Fibroblast of villous mesenchyme (primary cell): ENCODE measurements at places on chromosomes 4 and X. TPM values are rescaled to one million over a fixed set of nuclear protein-coding genes. Genes with fewer than 3 reads are reported as not detected.

CLCN4 gene
- total RNA-seq, result 1.3 and 2.3 TPM in 2 replicates

XAGE1A gene
- 0.32 TPM in 1 of 2 replicates, not detected in the other for total RNA-seq

TMPRSS11A gene
- not detected in 2 replicates for total RNA-seq

APELA gene
- total RNA-seq, result not detected in 2 replicates

TCEAL6 gene
- total RNA-seq, result not detected in 2 replicates

TAF1 gene
- total RNA-seq, result 27.1 and 37.6 TPM in 2 replicates

TBC1D19 gene
- total RNA-seq, result 39.6 and 41.5 TPM in 2 replicates

ADRA2C gene
- 2.2 and 6.8 TPM in 2 replicates for total RNA-seq

UGT2B15 gene
- not detected in 2 replicates for total RNA-seq

DNA sequence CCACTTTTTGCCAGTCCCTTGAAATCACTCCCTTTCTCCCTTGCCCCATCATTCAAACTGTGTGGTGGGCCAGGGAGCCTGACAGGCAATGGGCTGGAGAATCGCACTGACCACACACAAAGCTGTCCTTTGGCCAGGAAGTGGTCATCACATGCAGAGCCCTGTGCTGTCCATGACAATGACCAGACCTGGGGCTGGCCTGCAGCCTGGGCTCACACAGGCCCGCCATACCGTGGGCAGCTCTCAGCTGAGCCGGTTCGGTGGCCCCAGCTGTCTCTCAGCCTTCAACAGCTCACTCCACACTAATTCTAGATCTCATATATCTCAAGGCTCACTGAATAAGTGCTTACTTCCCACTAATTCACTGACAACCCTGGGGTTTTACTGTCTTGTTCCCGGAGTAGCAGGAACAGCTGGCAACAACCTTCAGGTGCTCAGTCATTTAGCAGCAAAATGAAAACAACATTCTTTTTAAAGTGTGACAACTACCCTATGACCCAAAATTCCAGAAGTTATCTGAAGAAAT, 48.0 kb downstream of the USP46 start:
- no peak for DNase-seq

DNA sequence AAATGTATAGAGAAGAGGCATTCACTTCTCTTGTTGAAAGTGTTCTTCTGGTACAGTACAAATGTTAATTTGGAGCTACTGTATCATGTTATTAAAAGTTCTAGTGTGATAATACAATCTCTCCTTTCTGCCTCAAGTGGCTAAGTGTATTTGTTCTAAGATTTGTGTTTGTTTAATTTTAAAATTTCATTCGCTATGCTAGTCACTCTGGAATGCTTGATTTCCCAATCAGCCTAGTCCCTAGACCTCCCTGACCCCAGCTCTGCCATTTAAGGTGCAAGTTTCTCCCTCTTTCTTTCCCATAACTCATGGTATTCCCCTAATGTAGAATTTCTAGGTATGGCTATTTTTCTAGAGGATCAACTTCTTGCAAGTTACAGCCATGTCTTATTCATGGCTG, 817.4 kb downstream of the STIM2 start:
- no peak for DNase-seq

GRCh38 chrX:139924696-139925095, 8.2 kb downstream of the ATP11C start:
- no peak for DNase-seq

- no peak for DNase-seq
Observed at GRCh38 chr4:83486457-83487129, 1.7 kb upstream of the ABRAXAS1 start.

GRCh38 chr4:177718514-177718913, 276.3 kb upstream of the AGA start:
- no peak for DNase-seq

DNA sequence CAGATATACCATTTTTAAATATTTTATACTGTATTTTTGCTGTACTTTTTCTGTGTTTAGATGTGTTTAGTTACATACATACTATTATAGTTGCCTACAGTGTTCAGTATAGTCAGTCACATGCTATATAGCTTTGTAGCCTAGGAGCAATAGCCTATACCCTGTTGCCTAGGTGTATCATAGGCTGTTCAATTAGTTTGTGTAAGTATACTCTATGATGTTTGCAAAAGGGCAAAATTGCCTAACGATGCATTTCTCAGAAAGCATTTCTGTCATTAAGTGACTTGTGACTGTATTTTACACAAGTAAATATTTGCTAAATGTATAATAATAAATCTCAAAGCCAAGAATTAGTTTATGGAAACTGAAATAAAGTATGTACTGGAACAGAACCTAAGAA, 9.5 kb downstream of the ETFDH start:
- no peak for DNase-seq

DNA sequence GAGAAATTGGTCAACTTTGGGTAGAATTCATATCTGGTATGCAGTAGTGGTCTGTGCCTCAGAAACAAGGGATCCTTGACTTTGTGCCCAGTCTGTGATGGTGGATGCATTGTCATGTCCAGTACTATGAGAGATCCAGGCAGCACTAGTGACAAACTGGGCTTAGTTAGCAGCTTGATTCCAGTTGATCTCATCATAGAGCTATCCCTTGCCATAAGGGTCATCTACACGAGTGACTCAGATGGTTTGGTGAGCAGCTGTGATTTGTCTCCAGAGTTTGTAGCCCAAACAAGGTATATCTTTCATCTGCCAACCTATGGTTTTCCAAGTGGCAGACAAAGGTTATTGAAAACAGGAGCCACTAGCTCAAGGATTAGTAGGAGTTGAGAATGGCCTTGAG, 298.8 kb downstream of the GBA3 start:
- no peak for DNase-seq

DNA sequence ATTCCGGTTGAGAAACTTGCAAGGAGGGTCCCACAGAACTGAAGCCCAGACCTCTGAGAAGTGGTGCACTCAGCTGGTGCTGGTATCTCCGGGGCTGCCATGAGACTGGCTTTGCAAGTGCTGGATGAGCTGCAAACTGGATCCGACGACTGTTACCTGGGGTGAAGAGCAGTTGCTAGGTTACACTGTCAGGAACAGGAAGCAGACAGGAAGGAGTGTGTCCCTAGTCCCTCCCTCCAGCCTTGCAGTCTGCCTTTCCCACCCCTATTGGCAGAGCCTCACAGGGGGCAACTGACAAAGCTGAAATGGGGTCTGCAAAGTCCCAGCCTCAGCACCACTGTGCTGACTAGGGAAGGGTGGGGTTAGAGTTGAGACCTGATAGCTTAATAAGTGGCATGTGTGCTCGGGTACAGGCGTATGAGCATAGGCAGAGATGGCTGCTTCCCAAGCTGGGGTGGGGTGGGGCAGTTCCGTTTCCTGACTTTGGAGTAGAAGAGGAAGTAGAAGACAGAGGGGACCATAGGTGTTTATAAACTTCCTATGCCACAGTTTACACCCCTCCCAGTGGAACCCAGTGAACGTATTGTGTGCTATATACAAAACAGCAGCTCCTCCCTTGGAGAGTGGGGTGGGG, 18.0 kb downstream of the PPEF1 start:
- no peak for DNase-seq

DNA sequence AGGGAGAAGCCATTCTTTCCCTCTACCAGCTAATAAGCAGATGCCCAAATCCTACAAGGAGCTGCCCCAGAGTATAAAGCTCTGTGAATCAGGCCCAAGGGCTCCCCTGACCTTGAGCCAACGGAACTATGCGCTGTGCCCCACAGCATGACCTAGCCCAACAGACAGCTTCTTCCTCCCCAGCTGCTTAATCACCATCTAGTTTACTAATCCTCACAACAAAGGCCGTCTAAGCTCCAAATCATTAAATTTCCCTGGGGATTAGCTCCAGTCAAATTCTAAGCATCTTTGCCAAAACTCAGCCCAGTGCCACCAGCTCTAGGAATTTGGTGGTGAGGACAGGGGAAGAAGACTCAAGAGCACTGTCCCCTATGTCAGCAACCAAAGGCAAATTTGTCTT, 113.1 kb downstream of the SHROOM4 start:
- no peak for DNase-seq

GRCh38 chrX:49876750-49877149, 2.5 kb upstream of the USP27X start:
- peak; percentile 14 for DNase-seq

DNA sequence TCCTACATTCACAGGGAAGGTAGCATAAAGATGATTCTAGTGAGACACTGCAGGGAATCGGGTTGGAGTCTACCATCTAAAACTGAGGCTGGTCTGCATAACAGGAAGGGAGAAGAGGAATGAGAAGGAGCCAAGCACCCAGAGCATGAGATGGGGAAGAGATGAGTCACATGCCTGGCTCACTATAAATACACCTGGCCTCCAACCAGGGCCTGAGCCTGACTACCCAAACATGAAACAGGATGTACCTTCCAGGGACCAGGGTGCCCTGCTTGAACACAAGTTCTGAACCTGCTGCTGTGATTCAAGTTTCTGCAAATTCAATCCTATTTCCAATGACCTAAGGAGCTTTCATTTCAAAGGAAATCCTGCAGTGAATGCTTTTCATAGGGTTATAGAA, 24.9 kb downstream of the CD99L2 start:
- DNase-seq, result no peak

DNA sequence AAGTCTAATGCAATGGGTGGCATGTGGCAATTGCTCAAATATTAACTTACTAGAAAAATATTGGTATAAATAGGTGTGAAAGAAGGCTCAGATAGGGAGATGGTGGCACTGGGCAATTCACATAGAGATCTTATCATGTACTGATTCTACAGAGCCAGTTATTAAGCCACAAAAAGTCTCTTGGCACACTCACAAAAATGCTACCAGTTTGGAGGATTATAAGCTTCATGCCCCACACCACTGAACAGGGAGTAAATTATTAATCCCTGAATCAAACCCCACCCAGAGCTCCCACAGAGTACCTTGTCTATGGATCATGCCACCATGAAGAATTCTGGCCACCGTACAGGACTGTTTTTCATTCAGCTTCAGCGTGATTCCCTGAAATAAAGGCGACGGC, 13.8 kb downstream of the MPP1 start:
- DNase-seq, result no peak

- DNase-seq, result no peak
Observed at GRCh38 chr4:6746721-6747293, 30.8 kb downstream of the BLOC1S4 start.

GRCh38 chr4:141548791-141549190, 87.6 kb upstream of the IL15 start:
- peak; percentile 53 for DNase-seq

DNA sequence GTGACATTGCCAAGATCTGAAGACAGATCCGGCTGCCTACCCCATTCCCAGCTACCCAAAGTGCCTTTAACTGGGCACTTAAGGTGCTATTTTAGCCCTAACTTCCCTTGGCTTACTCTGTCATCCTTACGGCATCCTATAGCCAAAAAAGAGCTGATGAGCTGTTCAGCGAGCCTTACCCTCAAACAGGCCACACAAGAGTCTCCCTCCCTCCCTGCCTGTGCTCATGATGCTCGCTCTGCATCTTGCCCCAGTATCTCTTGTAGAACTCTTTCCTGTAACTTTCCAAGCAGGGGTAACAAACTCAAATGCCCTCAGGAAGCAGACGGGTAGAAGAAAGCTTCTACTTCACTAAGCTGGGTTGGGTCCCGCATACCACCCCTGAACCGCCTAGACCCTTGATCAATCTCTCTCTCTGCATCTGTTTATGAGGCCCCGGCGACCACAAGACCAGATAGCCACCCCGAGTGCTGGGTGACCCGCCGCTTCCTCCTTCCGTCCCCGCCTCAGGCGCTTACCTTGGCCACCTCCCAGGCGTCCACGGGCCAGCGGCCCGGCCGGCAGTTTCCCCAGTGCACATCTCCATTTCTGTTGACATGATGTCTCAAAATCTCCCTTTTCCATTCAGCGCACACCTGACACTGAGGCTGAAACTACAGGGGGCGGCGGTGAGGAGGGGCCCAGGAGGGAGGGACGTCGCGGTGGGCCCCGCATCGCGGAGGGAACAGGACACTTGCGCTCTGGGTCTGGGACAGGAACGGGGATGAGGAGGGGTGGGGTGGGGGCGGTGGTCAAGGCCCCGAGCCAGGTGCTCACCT, 663 bp downstream of the CXorf38 start:
- DNase-seq, result peak; percentile 43

DNA sequence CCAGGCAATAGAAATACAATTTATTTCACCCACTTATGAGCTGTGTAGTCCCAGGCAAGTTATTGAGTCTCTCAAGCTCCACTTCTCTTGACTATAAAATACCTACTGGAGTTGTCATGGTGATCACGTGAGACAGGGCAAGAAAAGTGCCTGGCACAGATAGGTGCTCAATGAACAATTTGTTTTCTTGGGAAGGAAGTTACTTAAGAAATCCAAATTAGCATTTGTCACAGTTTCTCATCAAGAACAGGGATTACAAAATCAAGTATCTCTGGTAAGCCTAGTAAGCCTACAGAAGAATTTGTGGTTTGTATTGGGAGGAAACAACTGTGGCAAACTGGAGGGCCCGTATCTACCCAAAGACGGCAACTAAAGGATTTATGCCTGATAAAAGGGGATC, 37.5 kb upstream of the RASGEF1B start:
- DNase-seq, result no peak
